ENCODE measurements at places on chromosomes 12 and 14.
A peak's percentile ranks its signal among the peaks of the same experiment; 100 is the strongest.

GRCh38 chr12:108701779-108702441 lies 29.4 kb downstream of the CORO1C start:
- no peak for DNase-seq

DNA sequence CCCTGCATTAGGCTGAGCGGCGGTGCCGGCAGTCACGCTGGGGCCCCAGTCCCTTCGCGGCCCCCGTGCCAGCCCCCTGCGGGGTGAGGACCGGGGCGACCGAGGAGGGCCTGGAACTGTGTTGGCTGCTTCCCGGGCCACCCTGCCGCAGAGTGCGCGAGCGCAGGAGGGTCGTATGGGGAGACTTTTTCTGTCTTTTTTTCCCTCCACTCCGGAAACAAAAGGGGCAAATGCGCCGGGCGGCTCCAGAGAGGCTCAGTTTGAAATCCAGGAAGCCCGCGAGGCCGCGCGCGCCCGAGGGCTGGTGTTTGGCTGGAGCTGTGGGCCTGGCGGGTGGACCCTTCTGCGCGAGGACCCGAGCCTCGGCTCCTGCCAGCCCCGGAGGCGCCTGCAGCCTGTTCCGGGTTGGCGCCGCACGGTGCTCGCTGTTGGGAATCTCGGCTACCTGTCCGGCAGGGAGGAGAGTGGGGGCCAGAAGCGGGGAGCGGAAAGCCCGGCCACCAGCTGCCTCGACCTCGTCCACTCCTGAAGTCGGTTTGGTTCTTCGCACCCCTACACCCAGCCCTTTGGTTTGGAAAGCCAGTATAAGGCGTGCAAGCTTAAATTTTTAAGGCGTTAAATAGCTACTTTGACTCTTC lies 638 bp downstream of the PLEKHG3 start:
- no peak for DNase-seq

- peak; percentile 7 for DNase-seq
Observed at GRCh38 chr12:102406033-102406584, 74.3 kb downstream of the IGF1 start.

DNA sequence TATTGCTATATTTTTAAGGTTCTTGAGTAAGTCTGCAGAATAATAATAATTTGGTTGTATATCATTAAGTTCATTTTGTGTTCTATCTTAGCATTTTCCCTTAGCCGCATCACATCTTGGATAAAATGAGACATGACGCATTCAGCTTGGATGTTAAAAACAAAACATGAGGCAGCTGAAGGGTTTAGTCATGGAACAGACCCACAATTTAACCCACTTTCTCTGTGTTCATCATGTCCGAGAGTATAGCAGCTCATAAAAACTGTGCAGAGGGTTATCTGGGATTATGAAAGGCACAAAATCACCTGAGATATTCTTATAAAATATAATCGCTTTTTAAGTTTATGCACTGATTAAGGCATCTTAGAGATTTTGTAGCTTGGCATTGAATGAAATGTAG lies 219.3 kb downstream of the TRHDE start:
- no peak for DNase-seq

- DNase-seq: no peak
Observed at GRCh38 chr12:112163471-112163991, 38.2 kb downstream of the TRAFD1 start.

DNA sequence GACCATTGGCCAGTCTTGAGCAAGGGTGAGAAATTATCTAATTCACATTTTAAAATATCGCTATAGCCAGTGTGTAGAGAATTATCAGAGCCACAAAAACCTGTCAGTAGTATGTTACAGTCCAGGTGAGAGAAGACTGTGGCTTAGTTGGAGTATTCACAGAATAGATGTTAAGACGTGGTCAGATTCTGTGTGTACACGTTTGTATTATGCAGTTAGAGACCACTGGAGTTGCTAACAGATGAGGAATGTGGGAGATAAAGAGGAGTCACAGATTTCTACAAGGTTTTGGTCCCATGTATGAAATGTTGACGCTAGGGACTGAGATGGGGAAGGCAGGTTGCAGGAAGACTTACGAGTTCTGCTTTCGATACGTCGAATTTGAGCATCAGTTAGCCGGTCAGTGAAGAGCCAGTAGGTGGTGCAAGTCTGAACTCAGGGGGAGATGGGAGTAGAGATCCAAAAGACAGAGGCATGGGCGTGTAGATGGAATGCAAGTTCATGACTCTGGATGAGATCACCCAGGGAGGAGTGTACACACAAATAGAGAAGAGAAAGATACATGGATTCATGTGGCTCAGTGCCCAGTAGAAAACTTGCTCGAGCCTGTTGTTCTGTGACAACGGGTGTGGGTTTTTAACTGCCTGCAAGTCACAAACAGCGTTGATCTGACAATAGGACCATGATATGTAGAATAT lies 114.8 kb upstream of the FLRT2 start:
- DNase-seq: peak; percentile 78

GRCh38 chr12:43288671-43289425 lies 263.2 kb downstream of the ADAMTS20 start:
- no peak for DNase-seq

GRCh38 chr12:47071241-47071852 lies 8.1 kb upstream of the PCED1B start:
- no peak for DNase-seq

DNA sequence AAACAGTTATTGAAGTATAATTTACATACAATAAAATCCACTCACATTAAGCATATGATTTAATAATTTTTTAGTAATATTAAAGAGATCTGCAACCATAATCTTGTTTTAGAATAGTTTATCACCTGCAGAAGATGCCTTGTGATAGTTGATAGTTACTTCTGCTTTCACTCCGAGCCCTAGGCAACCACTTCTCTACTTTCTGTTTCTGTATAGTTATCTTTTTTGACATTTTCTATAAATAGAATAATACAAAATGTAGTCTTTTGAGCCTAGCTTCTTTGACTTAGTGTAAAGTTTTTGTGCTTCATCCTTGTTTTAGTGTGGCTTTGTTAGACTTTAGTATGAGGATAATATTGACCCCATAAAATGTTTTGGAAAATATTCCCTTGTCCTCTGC lies 111.0 kb downstream of the MNAT1 start:
- no peak for DNase-seq

DNA sequence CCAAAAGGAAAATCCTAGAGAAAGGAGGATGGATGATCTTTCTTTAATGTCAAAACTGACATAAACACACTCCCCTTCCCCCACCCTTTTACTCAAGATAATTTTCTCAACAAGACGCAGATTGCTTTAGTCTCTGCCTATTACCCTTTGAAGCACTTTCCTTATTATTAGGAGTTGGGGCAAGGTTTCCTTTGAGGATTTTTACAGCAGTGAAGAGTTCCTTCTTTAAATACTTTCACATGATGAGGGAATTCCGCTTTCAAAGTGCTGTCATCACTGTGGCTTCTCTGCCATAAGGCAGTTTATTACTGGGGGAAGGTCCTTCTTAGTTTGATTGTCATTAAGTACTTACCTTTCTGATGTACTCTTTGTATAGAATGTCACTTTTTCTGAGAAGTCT lies 172.1 kb downstream of the MSRB3 start:
- no peak for DNase-seq

DNA sequence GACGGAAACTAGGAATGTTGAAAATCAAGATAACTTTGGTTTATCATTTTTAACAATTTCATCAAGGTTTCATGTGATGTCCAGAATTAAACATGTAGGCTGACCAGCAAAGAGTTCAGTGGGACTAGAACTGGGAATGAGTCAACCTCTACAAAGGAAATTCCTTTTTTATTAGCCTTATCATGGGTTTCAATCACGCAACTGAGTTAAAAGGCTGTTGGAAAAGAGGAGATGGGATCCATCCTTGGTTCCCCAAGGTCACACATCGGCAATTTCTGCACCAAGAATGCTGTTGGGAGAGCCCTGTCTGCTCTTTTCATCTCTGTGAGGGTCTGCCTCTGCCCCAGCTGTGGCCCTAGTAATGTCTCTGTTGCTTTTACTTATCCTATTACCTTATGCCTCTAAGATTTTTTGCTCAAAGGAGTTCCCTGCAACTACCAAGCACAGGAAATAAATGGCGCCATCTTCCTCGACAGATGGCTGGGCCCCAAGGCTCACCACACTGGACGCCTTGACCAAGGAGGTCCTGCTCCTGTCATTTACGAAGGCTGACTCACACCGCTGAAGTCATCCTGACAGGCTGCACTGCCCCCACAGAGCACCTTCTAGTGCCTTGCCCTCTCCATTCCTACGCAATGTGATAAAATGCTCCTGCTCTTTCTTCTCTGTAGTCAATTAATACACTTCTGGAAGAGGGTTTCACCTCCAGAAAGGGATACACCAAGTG lies 367.4 kb downstream of the GXYLT1 start:
- peak; percentile 4 for DNase-seq

GRCh38 chr14:105863296-105864108 lies 337.1 kb downstream of the TMEM121 start:
- no peak for DNase-seq

- no peak for DNase-seq
Observed at GRCh38 chr14:105163040-105163742, 5.4 kb downstream of the JAG2 start.

GRCh38 chr12:88952562-88952942 lies 372.3 kb upstream of the KITLG start:
- DNase-seq: peak; percentile 63

Data from kidney capillary endothelial cell (primary cell).